ENCODE measurements at places on chromosomes 5 and 9.

- no peak for DNase-seq
- H3K27ac ChIP-seq, result peak overlapping the region; percentile 59
- H3K4me3 ChIP-seq, result no peak overlapping the region
Observed at GRCh38 chr5:95909738-95910137, 51.9 kb downstream of the ELL2 start.

DNA sequence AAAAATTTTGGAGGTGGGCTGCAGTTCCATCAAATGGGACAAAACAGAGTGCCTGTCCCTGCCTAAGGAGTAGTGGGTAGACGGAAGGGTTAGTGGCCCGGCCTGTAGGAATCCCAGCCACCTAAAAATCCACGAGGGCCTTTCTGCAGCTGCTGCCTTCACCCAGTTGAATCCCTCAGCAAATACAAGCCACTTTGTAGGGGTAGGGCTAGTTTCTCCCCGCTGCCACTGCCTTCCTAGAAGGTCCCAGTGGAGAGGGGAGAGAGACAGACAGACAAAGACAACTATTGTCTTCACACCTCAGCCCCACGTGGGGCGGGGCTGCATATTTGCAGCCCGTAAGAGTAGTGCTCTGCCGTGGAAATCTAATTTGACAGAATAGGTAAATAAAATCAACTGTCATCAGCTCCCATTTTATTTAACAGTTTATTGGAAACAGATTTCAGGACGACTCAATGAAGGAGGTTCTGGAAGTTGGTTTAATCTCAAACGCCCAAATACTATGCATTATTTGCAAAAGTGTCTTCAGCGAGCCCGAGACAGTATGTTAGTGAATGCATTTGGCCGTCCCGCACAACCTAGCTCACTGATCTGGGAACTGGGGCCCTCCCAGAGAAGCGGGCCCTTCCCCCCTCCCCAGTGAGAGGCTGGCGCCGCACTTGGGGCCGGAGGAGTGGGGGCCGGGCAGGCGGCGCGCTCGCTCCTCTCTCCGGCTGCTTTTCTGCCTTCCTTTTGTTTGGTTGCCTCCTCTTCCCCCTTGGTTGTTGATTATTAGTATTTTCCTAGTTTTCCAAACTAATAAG lies 67.6 kb upstream of the TBCA start:
- peaks cover 8% of the 10 kb centered on the region for H3K4me1 ChIP-seq
- H3K27ac ChIP-seq, result no peak overlapping the region
- no peaks in the 10 kb centered on the region for H3K36me3 ChIP-seq
- no peaks in the 10 kb centered on the region for H3K27me3 ChIP-seq

DNA sequence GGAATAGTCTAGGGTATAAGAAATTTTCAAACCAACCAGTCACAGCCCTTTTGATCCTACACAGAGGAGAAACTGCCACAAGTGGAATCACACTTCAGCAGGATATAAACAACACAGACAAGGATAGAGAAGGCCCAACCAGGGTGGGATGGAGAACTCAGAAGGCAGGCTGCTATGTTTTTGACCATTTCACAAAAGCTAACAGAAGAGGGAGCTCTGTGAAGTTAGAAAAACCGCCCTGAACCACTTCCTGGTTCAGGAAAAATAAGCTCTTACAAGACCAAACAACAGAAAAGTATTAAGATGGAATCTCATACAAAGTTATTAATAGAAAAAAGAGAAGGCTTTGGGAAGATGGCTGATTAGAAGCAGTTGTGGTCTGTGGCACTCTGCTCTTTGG lies 960 bp upstream of the IFNB1 start:
- H3K4me1 ChIP-seq, result no peaks in the 10 kb centered on the region
- no peaks in the 10 kb centered on the region for H3K36me3 ChIP-seq
- H3K27me3 ChIP-seq, result no peaks in the 10 kb centered on the region
- H3K4me3 ChIP-seq, result no peak overlapping the region

GRCh38 chr5:11182441-11183080 lies 421.5 kb upstream of the DAP start:
- no peak overlapping the region for H3K4me3 ChIP-seq
- no peaks in the 10 kb centered on the region for H3K4me1 ChIP-seq
- peak; percentile 66 for DNase-seq

DNA sequence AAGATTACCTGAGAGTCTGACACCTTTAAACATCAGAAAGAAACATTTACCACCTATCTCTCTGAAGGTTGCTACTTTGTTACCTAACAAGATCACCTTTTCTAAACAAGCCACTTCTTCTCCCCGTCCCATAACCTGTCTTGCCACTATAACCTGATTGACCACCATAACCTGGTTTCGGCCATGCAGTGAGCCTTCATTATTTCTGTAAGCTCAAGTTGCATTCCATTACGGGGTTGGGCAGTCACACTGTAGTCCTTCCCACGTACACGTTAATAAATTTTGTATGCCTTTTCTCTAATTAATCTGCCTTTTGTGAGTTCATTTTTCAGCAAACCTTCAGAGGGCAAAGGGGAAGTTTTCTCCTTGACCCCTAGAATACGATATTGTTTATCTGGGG lies 28.0 kb upstream of the CCNG1 start:
- H3K36me3 ChIP-seq, result no peaks in the 10 kb centered on the region
- DNase-seq, result no peak
- peaks cover 15% of the 10 kb centered on the region for H3K4me1 ChIP-seq
- H3K27ac ChIP-seq, result no peak overlapping the region
- no peak overlapping the region for H3K4me3 ChIP-seq

DNA sequence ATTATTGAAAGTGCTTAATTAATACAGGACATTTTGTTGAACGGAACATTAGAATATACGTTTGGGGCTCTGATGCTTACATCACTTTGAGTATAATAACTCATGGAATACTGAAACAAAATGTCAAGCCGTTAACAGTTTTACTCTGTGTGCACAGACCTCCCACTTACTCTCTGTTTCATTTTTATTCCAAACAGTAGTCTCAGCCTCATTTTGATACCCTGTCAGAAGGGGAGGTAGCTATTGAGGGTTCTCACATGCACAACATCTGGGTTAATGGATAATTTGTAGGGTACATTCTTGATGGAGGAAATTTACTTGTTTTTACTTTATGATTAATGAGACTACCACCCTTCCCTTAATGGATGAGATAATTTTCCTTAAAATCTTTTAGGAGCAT lies 59.0 kb downstream of the SCAMP1 start:
- no peaks in the 10 kb centered on the region for H3K27me3 ChIP-seq
- 0 out of 2 replicates have a peak, but pooled peaks cover 3% of the 10 kb centered on the region for H3K4me1 ChIP-seq
- H3K36me3 ChIP-seq, result peaks cover 30% of the 10 kb centered on the region
- H3K27ac ChIP-seq, result no peak overlapping the region

DNA sequence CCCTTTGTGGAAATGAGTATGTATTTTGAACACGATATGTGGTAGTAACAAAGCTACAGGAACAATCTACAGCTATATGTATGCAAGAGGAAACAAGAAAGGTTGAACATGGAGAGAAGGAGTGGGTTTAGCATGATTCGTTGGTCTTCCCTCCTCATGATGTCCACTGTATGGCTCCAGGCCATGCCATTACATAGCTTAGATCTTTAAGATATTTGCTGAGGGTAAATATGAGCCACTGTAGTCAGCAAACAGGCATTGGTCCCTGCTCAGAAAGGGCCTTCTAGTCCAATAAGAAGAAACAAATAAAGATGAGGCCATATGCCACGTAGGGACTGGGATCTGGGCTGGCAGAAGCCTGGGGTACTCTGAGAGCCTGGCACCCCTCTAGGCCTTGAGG lies 543.2 kb upstream of the SGCD start:
- no peaks in the 10 kb centered on the region for H3K36me3 ChIP-seq
- H3K27me3 ChIP-seq, result no peaks in the 10 kb centered on the region
- H3K4me3 ChIP-seq, result no peak overlapping the region
- DNase-seq, result no peak
- no peaks in the 10 kb centered on the region for H3K4me1 ChIP-seq
